Stimulated activated CD8-positive, alpha-beta memory T cell treated with anti-CD3 and anti-CD28 coated beads, Interleukin-4, amount 100 ng/mL, for 1 hour (primary cell): ENCODE measurements at places on chromosomes 11 and 22.

DNA sequence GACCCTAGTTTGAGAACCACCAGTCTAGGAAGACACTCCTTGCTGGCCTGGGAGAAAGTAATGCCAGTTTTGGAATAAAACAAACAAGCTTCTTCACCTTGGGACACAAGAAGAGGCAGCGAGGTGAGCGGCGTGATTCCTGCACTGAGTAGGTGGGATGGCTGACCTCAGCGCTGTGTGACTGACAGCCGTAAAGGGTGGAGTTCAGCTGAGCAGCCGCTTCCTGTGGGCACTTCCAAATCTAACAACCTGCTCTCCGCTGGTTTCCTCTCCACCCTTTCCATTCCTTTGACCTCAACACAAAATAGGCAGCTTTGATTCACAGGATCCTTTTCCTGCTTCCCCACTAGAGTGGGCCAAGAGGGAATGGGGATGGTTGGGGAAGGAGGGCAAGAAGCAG lies 45.8 kb downstream of the PC start:
- no peak for DNase-seq

DNA sequence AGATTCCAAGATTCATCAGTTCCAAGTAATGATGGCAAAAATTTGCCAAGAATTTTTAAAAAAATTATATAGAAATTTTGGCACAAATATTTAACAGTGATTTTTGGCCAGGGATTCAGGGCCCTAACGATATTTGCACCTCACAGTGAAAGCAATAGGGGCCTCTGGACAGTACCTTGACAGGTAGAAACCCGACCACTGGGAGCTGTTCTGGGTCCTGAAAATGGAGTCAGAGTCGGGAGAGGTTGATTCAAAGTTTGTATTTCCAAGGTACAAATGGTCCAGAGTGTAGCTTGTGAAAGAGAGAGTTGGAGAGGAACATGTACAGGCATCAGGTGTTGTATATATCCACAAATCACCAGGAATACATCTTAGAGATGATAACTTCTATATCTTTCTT lies 41.6 kb downstream of the MRGPRX2 start:
- no peak for DNase-seq

GRCh38 chr11:66956689-66957290 lies 1.4 kb downstream of the PC start:
- DNase-seq = no peak

DNA sequence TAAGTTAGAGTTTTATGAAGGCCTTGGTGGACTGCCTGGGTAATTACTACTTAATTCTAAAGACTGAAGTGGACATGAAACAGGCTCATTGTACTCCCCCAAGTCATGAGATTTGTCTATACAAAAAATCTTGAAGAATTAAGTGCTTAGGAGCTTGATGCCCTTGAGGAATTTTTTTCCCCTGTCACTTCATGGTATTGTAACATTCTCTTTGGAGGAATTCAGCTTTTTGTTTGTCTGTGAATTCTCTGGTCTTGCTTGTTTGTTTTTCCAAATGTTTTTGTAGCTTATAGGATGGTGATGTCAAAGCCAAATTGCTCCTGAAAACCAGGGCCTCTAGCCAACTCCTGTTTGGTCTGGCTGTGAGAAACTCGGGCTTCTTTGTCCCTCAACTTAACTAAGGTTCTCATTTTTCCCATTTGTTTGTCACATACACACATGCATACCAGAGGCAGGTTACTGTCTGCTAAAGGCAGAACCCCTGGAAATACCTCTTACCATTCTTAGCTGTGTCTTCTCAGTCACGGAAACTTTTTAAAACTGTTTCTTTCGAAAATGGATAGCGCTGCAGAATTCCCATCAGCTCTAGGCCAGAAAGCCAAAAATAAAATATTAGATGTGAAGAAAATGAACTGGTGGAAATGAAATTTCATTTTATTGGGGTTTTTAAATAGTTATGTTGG lies 66.9 kb downstream of the AMOTL1 start:
- DNase-seq = no peak

DNA sequence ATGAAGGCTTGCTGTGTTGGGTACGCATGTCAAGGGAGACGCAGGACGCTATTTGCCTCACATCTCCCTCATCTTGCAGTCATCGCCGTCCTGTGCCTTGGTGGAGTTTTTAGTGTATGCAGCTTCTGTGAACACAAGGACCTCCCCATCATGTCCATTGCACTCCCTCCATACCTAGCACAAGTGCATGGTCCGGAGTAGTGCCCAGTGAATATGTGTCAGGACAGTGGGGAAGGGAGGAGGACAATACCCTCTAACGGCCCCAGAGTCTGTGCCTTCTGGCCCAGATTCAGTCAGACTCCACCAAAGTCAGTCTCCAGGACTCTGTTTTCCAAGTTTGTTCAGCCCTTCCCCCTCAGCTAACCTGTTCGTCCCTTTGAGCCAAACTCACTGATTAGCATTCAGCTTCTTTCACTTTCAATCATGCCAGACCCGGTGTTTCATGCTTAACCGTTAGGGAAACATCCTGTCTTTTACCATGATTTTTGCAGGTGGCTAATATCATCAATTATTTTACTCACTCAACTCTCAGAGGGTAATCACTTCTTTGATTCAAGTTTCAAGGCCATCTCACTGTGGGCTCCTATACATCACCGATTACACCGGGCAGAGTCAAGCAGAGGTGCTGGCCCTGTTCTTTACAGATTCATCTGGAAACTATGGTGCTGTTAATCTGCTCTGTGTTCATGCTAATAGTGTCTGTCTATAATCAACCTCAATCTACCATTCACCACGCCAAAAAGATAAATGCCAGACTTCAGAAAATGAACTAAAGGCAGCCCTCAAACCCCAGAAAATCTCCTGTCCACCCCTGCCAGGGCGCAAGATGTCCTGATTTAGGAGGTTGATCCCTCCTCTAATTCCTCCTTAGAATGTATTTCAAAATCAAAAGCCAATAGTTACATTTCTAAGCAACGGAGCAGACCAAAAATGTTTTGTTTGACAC lies 156.5 kb downstream of the RRAS2 start:
- DNase-seq = no peak

- no peak for DNase-seq
These were observed 138.3 kb downstream of the MPPED1 start for GRCh38 chr22:43550024-43550620.

DNA sequence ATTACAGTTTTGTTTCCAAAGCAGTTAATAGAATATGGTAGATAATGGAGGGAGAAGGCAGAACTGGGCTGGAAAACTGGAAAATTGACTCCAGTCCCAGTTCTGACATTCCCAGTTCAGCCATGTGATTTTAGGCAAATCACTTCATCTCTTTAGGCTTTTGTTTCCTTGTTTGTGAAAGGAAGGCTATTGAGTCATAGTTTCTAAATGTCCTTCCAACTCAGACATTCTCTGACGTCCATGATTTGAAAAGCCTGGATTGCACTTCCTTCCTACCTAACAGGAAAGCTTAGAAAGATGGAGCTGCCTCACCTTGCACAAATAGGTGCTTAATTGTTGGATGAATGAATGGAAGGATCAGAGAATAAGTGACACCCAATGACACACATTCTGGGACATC lies 19.8 kb upstream of the GALNT18 start:
- DNase-seq = no peak

GRCh38 chr11:33716243-33716642 lies 15.6 kb upstream of the C11orf91 start:
- DNase-seq = no peak

GRCh38 chr22:36432592-36433317 lies 45.0 kb upstream of the MYH9 start:
- DNase-seq = no peak

GRCh38 chr11:109697140-109697843 lies 275.3 kb downstream of the C11orf87 start:
- DNase-seq = no peak

DNA sequence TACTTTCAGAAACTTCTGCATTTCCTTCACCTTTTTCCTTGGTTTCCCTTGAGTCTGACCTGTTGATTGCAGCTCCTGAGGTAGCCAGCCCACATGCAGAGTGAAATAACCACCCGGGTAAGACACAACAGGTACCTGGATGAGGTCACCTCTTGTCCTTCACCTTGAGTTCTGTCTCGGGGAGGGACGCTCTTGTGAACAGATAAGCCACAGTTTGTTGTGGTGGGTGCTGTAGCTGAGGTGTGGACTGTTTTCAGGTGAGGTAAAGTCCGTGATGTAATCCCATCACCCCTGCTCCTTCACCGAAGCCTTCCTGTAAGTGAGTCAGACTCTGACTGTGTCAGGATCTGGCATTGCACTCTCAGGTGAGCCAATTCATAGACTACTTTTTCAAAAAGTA lies 183.1 kb downstream of the NAV2 start:
- DNase-seq = no peak

GRCh38 chr11:36105743-36106581 lies 162.1 kb downstream of the LDLRAD3 start:
- DNase-seq = no peak

DNA sequence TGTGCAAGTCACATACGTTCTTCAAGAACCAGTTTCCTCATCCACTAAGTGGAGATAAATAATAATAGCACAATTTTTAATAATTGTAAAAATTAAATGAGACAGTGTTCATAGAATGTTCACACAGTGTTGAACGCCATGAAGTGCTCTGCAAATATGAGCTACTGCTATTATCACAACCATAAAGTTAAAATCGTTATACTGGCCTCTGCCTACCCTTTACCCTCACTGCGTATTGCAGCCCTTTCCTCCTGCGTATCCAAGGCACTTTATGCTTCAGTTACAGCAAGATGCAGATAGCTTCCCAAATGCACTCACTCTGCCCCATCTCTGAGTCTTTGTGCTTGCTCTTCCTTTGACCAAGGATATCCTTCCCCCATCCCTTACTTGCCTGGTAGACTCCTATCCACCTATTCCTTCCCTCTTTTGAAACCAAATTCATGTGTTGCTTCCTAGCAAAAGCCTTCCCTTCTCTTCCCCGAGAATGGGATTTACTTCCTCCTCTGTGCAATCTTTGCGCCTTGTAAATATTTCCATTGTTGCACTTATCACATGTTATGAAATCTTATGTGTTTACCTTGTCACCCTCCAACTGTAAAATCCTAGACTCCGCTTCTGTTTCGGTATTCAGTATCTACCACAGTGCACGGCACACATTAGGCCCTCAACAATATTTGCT lies 196.9 kb downstream of the ADAMTS15 start:
- no peak for DNase-seq

- DNase-seq = no peak
These were observed 519 bp downstream of the ARRB1 start for GRCh38 chr11:75350743-75351540.

GRCh38 chr11:116533186-116533825 lies 239.5 kb downstream of the BUD13 start:
- DNase-seq = no peak

GRCh38 chr11:132520199-132520598 lies 1012.1 kb downstream of the OPCML start:
- DNase-seq = no peak

GRCh38 chr11:47373876-47374719 lies 4.2 kb downstream of the SPI1 start:
- DNase-seq = peak; percentile 77

DNA sequence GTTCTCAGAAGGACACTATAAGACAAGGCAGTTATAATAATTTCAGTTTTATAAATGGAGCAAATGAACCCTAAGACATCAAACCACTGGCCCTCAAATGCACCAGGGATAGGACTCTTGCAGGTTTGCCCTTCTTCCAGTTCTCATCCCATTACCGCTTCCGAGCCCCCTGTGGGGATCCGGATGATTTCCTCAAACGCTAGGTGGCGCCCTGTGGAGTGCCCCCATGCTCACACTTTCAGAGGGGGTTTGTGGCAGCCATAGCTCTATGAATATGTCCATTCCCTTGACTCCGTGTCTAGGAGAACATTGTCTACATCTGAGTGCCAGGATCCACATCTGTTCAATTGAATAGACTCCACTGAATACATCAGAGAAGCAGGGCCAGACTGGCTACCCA lies 816.3 kb downstream of the NTM start:
- no peak for DNase-seq

GRCh38 chr22:48187356-48187755 lies 1424.9 kb downstream of the TBC1D22A start:
- DNase-seq = no peak

- no peak for DNase-seq
These were observed 419.3 kb upstream of the NARS2 start for GRCh38 chr11:78993802-78994430.

DNA sequence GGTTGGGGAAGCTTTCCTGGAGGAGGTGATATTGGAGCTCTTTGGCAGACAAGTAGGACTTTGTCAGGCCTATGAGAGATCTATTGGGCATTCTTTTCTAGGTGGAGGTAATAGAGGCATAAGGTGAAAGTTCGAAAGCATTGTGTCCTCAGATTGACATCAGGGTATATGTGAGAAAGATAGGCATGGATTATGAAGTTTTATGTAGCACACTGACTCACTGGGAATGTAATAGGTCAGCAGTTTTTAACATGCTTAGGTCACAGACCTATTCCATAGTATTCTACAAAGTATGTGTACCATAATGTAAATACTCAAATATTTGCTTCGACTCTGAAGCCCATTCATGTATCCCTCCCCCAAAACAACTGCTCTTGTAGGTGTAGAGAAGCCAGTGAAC lies 11.8 kb downstream of the HIKESHI start:
- no peak for DNase-seq

DNA sequence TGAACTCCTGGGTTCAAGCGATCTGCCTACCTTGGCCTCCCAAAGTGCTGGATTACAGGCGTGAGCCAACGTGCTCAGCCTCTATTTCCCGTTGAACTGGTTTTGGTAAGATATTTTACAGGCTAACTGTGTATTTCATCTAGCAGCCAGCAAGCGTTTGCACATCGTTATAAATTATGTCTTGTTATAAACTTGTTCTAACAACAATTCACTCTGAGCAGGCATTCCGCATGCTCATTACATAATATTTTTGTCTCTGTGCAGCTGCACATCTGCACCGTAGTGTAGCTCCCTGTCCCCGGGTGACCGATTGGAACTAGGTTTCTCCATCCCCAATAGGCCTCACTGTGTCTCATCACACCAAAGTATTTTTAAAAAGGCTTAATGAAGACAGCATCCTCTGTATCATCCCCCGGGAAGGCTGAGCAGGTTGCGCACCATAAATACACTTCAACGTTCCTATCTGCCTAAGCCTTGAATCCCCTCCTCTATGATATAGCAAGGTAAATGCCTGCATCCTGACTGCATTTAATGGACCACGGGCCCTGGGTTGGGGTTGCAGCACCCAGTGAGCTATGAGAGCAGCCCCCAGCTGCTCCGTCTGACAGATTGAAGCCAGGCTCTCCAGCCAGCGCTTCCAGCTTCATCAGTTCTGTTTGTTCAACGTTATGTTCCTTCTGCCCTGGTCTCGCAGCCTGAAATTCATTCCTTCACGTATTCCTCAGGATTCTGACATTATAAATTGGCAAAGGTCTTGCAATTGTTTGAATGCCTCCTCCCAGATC lies 47.7 kb downstream of the TST start:
- DNase-seq = no peak

- DNase-seq = no peak
These were observed 8.5 kb downstream of the C22orf31 start for GRCh38 chr22:29053048-29053702.
